ENCODE measurements at places on chromosomes 16 and 17.

DNA sequence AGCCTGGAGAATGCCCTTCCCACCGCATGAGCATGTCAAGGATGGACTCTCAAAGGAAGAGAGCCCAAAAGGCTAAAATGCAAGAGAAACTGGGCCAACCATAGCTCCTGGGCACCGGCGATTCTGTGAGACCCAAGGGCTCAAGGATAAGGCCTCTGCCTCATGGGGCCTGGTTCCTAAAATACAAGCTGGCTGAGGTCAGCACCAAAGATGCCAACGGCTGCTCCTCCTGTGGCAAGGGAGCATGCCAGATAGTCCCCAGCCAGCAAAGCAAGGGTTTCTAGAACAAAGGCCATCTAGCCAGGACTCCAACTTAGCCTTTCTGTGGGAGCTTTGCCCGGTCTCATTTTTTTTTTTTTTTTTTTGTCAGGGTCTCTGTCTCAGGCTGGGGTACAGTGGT is 20.1 kb downstream of the GPRC5B start:
- DNase-seq = no peak

DNA sequence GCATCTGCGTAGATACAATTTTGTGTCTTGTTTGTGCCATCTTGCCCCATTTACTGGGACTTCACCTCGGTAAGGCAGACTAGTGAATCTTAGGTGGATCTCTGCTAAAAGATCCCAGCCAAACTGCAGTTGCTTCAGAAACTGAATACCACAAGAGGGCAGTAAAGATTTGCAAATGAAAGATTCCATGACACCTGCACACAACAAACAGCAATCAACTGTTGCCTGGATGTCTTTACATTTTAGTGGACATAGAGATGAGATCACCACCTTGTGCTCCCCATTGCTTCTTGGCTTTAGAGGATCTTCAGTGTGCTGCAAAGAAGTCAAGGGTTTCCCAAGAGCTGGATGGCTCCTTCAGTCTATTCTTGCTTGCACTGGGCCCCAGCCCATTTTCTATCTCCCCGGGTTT is 119.2 kb upstream of the CACNG5 start:
- peak; percentile 91 for DNase-seq

GRCh38 chr17:9472541-9472940 is 103.1 kb downstream of the STX8 start:
- no peak for DNase-seq

GRCh38 chr17:42246515-42246914 is 29.7 kb downstream of the STAT5B start:
- DNase-seq = no peak

GRCh38 chr17:55212880-55213279 is 51.9 kb upstream of the HLF start:
- no peak for DNase-seq

GRCh38 chr16:4306470-4307214 is 9.2 kb upstream of the GLIS2 start:
- no peak for DNase-seq

- no peak for DNase-seq
Observed at GRCh38 chr16:46949241-46949892, 24.1 kb downstream of the DNAJA2 start.

- no peak for DNase-seq
Observed at GRCh38 chr17:69084911-69085310, 24.2 kb upstream of the ABCA9 start.

DNA sequence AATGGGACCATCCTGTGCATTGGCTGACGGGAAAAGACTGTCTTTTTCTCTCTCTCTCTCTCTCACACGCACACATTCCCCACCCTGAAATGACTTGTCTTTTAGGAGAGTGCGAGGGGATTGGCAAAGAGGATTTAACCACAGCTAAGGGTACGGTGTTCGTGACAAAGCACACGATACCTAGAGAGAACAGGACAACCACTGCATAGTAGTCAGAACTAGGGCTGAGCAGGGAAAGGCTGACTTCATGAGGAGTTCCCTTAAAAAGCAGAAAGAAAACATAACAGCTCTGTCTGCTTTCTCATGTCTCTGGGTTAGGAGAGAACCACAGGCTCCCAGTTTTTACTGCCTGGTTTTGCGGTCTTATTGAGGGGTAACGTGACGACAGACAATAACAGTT is 742.8 kb upstream of the SOX9 start:
- DNase-seq = no peak

- DNase-seq = no peak
Observed at GRCh38 chr16:50300942-50301625, 34.7 kb downstream of the ADCY7 start.

- peak; percentile 52 for DNase-seq
Observed at GRCh38 chr16:69566240-69566980, 644 bp downstream of the NFAT5 start.

All from HTR-8/SVneo (cell line).